Psoas muscle (tissue), 8 donors: ENCODE measurements at places on chromosomes 2 and 18.

DNA sequence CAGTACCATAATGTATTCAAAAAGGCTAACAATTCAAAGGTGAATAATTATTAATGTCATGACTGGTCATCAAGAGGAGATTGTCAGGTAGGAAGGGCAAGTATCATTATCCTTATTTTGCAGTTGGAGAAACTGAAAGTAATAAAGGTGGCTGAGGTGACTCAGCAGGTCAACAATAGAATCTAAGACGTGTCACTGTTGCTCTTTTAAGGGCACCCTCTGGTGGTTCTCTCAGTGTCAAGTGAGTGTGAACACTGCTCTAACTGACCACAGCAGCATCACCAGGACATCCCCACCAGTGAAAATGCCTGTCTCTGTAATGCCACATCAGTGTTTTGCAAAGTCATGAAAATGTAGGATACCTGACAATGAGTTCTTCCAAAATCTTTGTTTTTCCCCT is 69.7 kb downstream of the DCC start:
- no peak for DNase-seq

DNA sequence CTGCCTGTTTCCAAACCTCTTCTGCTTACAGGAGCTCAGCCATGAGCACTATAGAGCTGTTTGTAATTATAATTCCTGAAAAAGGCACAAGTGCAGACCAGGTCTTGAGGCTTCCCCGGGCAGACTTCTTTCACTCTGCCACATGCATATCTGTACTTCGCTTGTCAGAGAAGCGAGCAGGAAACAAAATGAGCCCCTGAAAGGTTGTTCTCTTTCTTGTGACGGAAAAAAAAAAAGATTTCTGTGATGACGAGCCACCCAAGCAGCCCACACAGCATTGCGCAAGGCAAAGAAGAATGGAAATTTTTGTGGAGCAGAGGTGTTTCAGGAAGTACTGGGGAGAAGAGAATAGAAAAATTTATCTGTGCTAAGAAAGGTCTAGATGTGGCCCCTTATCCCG is 54.0 kb upstream of the LINC00305 start:
- no peak for DNase-seq

GRCh38 chr18:49656073-49656692 is 94.3 kb downstream of the LIPG start:
- no peak for DNase-seq

GRCh38 chr18:12968619-12969018 is 20.8 kb downstream of the SEH1L start:
- no peak for DNase-seq

- no peak for DNase-seq
These were observed 4.2 kb upstream of the AP1S3 start for GRCh38 chr2:223841436-223842190.

DNA sequence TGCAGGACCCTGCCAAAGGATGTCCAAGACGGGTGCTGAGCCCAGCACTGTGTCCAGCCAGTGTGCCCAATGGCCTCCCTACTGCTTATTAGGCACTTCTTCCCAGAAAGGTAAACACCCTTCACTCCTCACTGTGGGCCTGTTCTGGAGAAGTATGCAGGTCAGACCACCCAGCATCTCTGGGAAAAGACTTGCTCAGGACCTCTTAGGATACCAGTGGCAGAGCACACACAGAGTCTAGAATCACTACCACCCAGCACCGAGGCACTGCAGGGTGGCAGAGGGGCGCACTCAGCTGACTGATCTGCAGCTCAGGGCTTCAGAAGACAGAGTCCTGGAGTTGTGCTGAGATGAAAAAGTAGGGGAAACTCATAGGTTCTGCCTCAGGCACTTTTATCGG is 25.8 kb downstream of the XDH start:
- no peak for DNase-seq

GRCh38 chr2:184685999-184686841 is 87.9 kb downstream of the ZNF804A start:
- no peak for DNase-seq

DNA sequence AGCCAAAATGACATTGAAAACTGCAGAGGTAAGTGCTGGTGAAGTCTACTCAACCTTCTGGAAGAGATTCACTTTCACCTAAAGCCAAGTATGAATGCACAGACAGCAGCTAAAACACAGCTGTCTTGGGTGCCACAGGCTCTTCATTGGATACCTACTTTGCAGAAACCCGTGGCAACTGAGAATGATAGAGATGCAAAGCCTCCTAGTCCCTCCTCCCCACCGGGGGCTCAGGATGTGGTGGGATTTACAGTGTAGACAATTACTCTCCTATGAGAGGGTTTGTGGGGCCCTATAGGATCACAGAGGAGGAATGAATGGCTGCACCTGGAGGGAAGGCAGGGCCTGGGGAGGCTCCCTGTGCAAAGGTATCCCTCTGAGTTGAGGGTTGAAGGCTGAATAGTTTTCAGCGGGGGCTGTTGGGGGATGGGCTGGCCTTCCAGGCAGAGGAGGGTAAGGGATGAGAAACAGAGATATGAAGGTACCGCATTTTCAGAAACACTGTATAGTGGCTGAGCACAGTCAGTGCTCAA is 131.6 kb downstream of the RNF144A start:
- DNase-seq, result no peak

GRCh38 chr2:217307023-217307422 is 447.2 kb upstream of the TNP1 start:
- DNase-seq, result no peak

DNA sequence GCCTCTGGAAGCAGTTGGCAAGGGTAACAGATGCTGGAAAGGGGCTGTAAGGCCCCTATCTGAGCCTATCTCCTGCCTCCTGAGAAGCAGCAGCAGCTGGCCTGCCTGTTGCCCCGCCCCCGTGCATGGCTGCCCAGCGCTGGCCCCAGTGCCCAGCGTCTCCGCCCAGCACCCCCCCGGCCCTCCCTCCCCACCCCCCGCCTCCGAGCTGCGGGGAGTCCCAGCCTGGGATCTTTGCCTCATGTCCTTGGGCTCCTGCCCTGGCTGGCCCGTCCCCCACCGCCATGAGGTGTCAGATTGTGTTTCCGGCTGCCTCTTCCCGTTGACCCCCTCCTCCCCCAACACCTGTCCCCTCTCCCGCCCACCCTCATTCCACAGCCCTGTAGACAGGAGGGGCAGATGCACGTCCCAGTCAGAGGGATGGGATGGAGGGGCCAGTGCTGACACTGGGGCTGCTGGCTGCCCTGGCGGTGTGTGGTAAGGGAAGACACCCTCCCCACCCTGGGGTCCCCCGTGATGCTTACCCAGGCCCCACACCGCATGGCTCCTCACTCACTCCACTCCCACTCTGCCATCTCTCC is at the start of gene CHRND:
Gene CHRND (plus strand): TSS at position 370 of the 581 bp plus-strand sequence. CDS start 56 bp downstream, at position 426.
- peak; percentile 93 for DNase-seq

DNA sequence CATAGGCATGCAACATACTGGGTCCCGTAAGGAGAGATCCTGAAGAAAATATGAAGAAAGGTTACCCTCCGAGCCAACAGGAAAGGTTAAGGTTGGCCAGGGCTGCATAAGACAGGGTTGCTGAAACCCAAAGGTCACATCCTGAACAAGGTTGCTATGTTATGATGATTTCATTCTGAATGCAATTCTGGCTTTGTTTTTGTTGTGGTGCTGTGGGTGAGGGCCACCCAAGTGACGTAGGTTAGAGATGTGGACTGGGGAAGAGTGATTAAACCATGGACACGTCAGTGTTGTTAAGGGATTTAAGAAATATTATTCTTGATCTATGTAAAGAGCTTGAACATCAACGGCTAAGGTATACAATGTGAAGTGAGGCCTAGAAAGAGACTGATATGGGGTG is 60.0 kb downstream of the ZEB2 start:
- no peak for DNase-seq

DNA sequence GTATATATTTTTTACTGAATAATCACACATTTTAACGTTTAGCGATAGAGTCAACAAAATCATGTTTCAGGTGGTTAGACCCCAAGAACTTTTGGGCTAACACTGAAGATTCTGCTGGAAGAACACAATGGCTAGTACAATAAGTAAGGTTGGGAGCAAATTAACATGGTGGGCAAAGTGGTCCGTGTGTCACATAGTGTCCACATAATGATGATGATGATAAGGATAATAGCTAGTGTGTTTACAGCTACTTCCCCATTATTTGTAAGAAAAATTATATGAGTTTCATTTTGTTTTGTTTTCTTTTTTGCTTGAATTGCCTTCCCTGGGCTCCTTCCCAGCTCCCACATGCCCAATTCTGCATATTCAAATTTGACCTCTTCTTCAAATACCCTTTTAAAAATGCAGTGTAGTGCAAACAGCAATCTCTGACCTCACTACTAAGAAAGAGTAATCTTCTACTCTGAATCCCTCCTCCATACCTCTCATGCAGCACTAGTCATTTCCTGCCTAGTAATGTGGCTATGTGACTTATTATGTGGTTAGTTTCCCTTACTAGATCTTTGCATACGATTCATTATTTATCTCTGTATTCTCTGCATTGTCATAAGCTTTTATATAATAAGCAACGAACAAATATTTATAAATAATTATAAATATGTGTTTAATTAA is 16.9 kb upstream of the VPS54 start:
- DNase-seq, result no peak

- no peak for DNase-seq
These were observed 9.8 kb downstream of the ADCY3 start for GRCh38 chr2:24910245-24910644.

DNA sequence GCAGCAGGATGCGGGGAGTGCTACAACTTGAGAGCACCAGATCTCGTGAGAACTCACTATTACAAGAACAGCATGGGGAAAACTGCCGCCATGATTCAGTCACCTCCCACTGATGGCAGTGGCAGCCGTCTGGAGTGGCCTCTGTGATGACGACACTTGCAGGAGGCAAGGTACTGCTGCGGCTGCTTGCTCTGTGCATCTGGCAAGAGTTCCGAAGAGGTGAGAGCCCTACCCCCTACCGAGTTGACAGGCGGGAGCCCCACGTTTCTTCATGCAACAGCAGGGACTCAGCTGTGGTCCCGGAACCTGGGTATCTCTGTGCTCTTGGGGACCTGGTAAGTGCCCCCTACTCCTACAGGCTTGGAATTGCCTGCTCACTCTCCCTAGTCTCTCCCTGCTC is 1672.7 kb upstream of the TMEFF2 start:
- DNase-seq, result no peak

DNA sequence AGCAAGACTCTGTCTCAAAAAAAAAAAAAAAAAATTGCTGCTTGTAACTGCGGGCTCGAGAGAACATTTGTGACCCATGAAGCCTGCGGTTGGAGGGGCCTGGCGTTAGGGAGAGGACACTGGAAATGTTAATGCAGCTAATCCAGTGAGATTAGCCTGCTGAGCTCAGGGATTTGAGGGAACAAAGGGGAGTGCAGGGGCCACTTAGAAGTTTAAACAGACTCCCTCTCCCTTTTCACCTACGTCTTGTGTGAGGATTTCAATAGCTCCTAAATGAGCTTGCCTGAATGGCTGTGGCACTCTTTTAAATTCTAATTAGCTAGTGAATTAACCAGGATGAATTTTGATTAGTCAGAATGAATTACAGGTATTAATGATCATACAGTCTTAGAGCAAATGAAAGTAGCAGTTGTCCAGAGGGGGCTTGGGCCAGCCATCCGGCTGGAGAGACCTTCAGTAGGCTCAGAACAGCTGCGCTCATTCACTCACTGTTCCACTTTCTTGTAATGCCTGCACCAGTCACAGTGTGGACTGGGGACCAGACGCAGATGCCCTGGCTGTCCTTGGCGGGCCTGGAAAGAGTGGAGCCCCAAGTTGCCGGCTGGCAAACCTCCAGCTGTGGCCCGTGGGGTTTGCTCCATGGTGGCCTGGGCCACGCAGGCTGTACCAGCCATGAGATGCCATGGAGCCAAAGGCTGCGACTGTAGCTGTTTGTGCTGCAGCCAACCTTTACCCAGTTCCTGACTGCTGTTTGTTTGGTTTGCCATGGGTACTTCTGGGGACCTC is 20.8 kb downstream of the LDLRAD4 start:
- no peak for DNase-seq

DNA sequence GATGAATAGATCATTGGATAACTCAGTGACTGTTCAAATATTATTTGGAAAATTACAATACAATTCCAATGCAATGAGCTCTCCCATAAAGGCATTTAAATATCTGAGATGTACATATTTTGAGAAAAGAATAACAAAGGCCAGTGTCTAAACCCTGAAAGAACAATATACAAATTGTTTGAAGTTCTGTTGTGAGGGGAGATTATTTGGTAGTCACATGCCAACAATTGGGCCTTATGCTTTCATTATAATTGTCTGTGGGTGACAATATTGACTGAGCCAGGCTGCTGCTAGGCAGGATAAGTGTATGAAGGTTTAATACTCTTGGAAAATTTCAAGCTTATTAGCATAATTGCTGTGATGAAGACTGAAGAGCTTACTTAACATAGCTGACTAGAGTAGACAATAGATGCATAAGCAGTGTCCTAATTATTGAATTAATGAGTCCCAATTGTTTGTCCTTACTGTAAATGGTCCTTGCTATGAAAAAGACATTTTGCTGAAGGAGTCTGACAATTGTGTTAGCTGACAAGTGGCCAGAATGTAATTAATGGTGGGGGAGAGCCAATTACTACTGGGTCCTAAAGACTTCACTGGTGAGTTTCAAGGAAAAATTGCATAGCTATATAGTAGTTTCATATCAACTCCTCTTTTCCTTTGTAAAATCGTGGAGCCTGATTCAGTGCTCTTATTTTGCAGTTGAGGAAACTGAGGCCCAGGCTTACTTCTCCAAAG is 5.0 kb upstream of the SMAD2 start:
- no peak for DNase-seq

DNA sequence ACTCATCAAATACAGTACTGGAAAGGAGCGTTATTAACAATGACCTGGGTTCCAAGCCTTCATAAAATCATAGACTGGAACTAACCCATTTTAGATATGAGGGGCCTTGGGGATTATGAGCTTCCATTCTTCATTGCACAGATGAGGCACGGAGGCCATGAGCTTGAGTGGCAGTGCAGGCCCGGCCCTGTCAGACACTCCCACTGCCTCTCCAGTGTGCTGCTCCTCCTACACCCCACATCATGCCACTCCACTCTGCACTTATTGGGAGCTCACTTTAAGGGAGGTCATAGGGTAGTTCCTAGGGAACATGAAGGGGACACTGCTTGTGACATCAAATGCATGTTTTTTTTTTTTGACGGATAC is 77.9 kb downstream of the TSN start:
- DNase-seq, result no peak

DNA sequence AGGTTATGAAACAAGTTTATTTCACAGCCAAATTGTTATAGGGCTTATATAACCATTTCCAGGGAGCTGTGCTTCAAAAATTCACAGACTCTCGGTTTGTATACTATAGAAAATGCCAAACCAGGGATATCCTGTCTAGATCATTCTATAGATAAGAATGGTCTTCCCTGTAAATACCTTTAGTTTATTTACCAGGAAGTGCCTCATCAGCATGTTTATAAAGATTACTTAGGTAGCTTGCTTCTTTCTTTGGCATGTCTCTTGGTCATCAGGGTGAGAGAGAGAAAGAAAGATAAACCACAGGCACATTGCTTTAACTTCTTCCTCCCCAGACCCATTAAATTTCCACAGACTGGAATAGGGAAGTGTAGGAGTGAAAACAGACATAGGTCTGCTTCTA is 439.4 kb downstream of the SPAG16 start:
- no peak for DNase-seq

GRCh38 chr2:36696533-36696932 is at the start of gene VIT:
VIT (plus strand) TSS chr2:36696707; CDS start chr2:36716371, 19,664 bp downstream.
- no peak for DNase-seq

- DNase-seq, result no peak
These were observed 57.8 kb downstream of the CYB5A start for GRCh38 chr18:74233933-74234325.
